KBM-7 (cell line): ENCODE measurements at places on chromosomes 2 and 18.

DNA sequence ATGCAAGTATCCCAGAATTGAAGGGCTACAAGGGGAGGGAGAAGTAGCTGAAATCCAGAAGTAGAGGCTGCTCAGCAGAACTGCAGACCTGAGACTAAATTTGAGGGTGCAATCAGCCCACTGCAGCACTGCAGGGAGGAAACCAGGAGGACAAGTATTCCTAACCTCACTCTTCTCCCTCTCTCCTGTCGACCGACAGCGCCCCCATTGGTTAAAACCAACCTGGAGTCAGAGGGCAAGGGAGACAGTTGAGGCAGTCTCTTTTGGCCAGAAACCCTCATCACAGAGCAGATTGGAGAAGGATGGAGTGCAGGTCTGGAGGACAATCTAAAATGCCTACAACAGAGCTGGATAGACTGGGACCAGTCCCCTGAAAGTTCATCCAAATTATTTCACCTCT lies 768.9 kb upstream of the KLHL29 start:
- no peak for DNase-seq

DNA sequence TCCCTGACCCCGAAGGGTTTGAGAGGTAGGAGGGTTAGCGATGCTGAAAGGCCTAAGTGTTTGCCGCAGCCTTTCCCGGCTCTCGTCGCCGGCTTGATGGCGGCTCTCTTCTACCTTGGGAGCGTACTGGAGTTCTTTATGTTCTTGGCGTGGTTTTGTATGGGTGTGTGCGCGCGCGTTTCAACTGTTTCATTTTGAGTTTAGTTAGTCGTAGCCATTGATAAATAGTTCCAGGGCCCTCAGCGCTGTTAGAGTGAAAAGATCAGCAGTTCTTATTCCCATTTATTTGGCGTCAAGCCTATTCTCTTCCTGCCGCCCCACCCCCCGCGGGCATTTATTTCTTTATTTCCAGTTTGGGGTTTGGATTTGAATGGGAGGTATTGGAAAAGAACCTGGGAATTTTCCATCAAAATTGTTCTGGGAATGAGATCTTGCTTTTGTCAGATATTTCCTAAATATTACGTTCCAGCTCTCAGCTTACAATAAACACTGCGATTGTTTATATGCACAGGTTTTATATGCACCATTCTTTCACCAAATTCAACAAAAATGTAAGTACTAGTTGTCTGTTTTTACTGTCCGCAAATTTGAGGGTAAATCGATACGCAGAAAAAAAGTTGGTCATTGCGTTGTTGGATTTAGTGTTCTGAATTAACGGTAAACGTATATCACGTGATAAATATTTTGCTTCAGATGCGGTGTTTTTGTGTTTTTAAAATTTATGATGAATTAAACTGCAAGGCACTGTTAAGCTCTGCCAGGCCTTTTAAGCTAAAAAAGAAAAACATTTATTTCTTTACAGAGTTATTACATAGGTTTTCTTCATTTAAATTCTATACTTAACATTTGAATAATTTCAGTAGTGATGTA lies 954 bp downstream of the CCNT2 start:
- DNase-seq: peak; percentile 54

- no peak for DNase-seq
Measured at GRCh38 chr2:1658394-1659151, 85.7 kb downstream of the PXDN start.

GRCh38 chr18:42644729-42645131 lies 470.8 kb downstream of the RIT2 start:
- DNase-seq: no peak

DNA sequence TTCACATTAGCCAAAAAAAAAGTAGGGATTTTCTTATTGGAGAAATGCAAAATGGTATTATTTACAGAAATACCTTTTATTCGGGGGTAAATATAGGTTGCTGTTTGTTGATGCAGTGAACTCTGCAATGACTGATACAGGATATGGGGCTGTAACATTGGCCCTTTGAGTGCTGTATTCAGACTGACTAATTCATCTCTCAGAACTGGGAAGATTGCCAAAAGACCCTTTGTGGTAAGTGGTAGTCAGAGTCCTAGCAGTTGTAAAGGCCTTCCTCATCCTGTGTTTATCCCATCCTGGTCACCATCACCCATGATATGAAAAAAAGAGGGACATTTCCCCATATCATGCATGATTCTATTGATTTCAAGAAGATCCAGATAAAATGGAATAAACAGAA lies 14.0 kb upstream of the DCC start:
- no peak for DNase-seq

- no peak for DNase-seq
Measured at GRCh38 chr2:200741468-200742202, 70.1 kb upstream of the BZW1 start.

- DNase-seq: no peak
Measured at GRCh38 chr2:49241501-49241900, 87.2 kb upstream of the FSHR start.

GRCh38 chr2:130341562-130342019 lies 1.1 kb upstream of the IMP4 start:
- no peak for DNase-seq

DNA sequence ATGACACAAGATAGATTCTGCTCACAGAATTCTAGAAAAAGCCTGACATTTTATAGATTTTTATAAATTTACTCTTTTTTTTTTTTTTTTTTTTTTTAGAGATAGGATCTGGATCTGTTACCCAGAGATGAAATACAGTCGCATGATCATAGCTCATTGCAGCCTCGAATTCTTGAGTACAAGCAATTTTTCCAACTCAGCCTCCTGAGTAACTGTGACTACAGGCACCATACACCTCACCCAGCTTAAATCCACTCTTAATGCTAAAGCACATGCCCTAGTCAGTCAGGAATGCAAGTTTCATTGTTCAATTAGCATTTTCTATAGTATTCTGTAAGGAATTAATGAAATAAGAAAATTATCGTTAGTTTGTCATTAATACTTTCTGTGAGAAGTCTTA lies 32.1 kb upstream of the WDR75 start:
- DNase-seq: no peak

- DNase-seq: no peak
Measured at GRCh38 chr2:189248141-189248540, 68.6 kb upstream of the COL5A2 start.

DNA sequence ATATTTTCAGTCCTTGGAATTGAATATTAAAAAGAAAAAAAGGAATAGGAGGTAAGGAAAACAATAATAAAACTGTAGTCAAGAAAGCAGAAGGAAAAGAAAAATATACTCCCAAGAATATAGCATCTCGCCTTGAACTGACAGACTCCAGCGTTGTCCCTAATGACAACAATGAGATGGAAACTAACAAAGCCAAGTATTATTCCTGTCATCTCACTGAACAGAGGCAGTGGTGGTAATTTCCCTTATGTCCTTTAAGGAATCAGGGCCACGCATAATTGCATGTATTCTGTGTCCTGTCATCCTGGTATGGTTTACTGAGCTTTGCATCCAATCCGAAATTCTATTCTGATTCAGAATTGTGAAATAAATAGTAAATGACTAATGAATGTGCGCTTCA lies 158.9 kb downstream of the LRRTM4 start:
- no peak for DNase-seq

DNA sequence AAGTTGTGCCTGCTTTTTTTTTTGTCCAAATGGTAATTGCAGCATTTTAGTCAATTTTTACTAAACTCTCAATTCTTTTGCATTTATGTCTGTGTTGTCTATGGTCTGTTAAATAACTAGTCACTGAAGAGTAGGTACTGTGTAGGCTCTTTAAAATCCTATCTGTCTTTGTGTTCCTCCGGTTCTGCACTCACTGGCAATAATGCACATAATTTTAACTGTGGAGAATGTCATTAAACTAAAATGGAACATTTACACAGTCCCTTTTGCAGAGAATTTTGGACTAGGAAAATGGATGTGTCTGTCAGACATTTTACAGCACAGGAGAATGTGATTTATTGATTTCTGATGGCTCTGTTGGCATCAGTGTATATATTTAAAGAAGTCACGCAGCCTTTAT lies 116.6 kb downstream of the ASXL3 start:
- no peak for DNase-seq

DNA sequence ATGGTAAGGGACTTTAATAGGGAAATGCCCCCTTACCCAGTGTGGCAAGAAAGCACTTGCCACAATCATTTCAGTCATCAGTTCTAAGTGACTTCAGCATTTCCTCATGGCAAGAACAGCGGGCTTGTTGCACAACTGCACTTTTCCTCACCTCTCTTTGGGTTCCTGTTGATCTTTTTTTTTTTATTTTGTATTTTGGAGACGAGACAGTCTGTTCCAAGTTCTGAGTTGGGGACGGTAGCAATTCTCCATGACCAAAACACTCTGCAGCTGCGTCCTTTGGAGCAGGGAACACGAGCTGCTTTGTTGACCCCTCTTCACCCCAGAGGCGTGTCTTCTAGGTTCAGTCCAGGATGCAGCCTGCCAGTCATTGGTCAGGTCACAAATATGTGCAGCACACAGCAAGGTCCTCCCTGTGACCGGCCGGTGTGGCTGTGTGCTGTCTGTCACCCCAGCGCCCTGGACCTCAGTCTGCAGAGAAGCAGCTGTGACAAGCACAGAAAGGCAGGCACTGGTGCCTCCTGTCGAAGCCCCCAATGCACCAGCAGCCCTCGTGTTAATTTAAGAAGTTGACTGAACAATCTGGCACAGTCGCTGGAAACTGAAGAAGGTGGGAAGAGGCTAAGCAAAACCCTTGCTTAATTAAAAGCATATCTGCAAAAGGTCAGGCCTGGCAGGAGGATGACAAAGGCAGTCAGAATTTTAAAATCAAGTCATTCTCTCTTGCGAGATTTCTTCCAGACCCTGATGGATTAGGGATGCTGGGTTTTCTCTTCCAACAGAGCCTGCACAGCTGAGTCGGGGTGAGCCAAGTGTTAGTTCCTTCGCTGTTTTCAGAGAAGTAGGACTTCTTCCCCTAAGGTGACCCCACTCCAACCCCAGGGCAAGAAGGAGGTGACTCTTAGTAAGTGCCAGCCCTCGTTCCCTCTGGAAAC lies 96.7 kb upstream of the COPS8 start:
- no peak for DNase-seq

DNA sequence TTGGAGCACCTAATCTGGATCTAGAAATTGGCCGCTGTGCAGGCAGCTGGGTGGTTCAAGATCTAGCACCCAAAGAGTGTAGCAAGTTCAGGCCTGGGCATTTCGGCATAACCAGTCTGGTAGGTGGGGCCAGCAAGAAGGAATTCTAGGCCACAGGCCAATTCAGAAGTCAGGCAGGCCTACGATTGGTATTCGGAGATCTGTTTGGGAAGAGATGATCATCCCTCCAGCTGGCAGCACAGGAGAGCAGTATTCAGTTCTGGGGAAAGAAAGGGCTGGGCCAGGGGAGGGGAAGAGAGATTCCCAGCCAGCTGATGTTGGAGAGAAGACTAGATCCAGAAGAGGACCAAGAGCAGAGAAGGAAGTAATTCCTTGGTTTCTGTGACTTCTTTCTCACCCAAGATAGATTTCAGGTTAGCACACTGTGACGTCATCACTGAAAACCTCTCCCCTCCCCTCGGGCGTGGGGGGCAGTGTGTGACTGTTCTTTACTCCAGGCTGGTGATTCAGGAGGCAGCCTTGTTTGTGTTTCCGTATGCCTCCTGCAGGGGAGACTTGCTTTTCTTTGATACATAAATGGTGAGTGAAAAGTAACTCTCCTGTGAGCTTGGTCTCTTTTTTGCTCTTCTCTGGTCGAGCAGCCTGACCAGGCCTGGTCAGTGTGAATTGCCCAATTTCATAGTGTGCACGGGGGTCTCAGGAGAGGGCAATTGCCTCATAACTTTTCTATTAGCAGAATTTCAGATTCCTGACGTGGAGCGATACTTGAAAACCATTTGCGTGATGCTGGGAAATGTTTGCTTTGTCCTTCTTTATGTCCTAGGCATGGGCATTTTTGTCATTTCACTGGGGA lies 61.1 kb downstream of the MEIS1 start:
- DNase-seq: peak; percentile 15

- DNase-seq: no peak
Measured at GRCh38 chr2:120224256-120224655, 1.1 kb upstream of the TMEM185B start.

DNA sequence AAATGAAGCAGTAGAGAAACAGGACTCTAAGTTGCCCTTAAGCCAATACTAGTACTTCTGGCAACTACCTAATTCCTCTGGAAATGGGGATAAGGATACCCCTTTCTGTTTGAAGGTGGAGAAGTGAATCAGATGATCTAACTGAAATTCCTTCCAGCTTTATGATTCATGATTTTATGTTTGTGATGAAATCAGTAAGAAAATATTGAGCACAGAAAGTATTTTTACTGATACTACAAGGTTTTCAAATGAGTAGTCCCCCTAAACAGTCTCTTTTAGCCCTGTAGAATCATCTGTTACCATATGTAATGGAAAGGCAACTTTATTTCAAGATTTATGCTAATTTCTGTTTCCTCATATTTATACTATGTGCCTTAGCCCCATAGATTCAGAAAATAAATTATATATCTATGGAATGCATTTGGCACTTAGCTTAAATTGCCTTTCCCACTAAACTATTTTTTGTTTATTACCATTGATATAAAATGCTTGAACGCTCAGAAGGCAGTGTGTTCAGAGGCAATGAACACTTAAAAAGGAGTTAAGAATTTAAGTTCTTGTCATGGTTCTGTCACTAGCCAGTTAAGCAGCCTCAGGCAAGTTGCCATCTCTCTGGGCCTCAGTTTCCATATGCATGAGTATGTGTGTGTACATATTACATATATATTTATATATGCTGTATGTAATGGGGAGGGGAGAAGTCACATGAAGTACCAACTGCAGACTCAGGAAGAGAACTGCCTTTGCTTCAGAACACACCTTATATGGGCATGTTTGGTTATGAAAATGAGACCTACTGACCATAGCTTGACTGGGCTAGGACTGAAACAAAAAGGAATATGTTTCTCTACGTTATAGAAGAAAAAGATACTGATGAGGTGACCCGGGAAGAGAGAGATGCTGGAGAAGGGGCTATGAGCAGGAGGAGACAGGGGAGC lies 97.7 kb downstream of the CDC42EP3 start:
- no peak for DNase-seq

- DNase-seq: no peak
Measured at GRCh38 chr18:23406271-23406787, 46.8 kb upstream of the RIOK3 start.

GRCh38 chr2:24702800-24703199 lies 90.4 kb downstream of the PTRHD1 start:
- DNase-seq: no peak

DNA sequence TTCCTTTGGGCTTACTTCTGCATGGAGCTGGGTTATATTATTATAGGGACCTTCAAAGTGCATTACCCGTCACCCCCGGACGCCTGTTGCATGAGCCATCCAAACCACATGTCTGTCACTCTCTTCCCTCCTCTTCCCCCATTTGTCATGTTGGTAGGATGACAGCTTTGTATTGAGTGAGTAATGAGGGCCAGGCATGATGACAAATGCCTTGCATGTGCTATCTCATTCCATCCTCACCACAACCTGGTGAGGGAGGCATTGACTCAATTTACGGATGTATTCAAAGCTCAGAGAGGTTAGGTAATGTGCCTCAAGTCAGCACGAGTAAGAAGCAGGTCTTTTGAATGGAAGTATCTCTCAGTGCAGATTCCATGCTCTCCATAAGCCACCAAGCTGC lies 510.5 kb upstream of the TNP1 start:
- no peak for DNase-seq
